ENCODE measurements at places on chromosomes 2 and 18.
A peak's percentile ranks its signal among the peaks of the same experiment; 100 is the strongest.

DNA sequence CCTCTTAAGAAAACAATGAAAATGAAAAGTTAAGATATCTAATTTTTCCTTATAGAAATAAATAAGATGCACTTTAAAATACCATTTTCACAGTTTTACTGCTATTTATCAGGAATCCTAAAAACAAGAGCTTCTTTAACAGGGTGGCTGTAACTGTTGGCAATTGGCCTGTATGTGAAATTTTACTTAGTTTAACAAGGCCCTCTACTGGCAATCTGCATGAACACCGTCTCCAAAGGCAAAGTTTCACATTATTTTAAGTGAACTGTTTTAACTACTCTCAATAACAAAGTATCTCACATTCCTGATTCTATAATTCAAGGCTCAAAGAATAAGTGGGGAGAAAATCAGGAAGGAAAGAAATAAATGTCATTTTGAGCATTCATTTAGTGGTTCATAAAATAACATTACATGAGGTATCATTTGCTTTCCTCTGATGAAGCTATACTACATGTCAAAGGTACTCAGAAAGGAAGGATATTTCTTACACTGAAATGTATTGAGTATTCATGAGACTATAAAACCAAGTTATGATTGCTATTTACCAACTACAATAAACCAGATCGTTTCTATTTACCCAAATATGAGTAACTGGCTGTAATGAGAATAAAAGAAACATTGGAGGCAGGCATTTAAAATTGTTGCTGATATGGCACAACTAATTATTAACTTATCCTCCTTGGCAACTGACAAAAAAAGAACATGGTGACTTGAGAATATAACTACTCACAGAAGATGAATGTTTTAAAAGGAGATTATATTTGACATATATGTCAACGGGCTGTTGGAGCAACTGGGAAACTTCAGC lies 7.0 kb downstream of the NCKAP5 start:
- DNase-seq, result peak; percentile 22

DNA sequence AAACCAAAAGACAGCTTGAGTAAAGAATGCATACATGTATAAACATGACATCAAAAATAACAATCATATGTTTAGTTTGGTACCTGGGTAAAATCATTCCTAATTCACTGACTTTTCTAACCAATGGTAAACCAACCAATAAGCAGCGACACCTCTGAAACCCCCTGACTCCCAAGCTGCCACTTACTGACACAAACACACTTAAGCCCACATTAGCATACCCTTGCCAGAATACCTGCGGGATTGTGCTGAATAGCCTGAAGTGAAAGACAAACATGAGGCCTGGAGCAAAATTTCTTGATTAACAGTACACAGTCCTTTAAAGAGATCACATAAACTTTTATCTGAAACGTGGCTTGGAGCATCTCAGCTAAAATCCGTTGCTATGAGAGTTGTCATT lies 902.9 kb downstream of the TMEM182 start:
- DNase-seq, result no peak

DNA sequence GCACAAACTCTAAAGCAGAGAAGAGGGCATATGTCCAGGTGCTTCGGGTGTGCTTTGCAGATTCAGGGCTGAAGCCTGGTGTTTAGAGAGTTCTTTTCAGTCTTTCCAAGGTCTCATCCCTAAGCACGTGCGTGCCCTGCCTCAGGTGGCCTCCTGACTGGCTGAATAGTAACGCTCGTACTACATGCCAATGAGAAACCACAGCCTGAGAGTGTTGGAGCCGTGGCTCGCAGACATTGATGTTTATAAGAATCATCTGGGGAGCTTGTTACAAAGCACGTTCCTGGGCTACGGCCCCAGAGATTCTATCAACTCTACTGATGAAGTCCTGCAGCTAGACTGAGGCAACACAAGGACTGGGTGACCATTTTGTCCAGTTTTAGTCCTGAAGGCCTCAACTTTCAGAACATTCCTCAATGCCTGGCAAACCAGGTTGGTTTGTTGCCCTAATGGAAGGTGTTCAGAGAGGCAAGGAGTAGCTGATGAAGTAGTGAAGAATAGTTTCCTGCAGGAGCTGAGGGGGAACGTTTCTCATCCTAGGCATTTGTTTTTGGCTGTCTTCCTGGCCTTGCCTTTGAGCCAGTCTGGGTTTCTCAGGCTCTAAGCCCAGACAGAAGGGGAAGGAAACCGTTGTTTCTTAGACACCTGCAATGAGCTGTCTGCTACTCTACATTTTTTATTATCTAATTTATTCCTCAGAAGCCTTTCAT lies 31.5 kb upstream of the HAAO start:
- no peak for DNase-seq

GRCh38 chr18:66873899-66874298 lies 270.0 kb upstream of the CDH19 start:
- DNase-seq, result no peak

GRCh38 chr2:105081006-105081601 lies 43.2 kb downstream of the MRPS9 start:
- no peak for DNase-seq

DNA sequence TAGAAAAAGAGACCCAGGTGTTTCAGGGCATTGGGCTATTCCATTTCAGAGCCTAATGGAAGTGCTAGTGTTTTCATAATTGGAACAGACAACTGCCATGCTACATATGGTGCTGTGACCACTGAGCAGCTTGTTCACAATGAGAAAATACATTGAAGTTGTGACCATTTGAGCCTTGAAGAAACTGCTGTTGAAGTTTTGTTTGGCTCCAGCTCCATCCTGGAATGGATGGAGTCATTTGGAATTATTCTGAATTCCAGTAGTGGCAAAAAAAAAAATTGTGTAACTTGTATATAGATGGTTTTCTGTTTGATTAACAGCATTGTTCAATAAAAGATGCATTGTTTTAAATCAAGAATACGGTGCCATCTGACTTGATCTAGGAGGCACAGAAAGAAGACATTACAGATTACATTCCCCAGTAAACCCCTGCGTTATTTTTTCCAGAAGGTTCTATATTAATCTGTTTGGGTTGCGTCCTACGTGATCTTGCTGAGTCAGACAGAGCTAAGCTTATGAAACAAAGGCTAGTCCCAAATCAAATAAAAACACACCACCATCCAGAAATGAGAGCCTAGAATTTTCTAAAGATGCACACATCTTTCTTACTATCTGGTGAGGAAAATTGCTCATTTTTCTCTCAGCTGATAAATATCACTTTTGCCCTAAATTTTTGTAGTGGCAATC lies 19.2 kb downstream of the FMNL2 start:
- DNase-seq, result no peak

DNA sequence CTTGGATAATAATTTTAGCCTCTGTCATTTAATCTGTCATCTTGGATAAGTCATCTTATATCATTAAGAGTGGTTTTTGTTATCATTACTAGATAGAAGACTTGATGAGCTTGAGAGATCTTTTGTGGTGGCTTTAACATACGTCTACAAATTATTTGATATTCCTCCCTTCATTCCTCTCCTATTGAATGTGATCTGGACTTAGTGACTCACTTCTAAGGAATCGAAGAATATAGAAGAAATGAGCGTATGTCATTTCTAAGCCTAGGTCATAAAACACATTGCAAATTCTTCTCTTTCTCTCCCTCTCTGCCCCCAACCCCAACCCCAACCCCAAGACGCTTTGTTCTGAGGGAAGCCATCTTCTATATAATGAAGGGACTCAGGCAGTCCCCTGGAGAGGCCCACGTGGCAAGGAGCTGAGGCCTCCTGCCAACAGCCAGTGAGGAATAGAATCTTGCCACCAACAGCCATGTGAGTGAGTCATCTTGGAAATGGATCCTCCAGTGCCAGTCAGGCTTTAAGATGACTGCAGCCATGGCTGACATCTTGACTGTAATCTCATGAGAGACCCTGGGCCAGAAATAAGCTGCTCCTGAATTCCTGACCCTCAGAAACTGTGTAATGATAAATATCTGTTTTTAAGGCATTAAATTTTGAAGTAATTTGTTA lies 221.6 kb upstream of the SP5 start:
- no peak for DNase-seq

DNA sequence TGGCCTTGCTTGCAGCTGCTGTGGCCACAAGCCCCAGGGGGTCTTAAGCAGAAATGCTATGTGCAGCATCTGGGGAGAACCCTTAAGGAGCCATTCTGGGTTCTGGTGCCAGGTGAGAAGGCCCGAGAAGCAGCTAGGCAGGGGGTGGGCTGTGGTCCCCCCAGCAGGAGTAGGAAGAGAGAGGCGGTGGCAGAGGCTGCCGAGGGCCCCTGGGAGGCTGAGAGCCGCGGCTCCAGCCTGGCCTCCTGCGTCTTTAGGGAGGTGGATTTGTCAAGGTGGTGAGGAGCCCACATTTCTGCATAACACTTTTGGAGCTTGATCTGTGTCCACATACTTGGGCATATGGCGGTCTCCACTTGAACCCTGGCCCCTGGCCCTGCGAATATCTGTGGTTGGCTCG lies 196.5 kb downstream of the TWIST2 start:
- no peak for DNase-seq

DNA sequence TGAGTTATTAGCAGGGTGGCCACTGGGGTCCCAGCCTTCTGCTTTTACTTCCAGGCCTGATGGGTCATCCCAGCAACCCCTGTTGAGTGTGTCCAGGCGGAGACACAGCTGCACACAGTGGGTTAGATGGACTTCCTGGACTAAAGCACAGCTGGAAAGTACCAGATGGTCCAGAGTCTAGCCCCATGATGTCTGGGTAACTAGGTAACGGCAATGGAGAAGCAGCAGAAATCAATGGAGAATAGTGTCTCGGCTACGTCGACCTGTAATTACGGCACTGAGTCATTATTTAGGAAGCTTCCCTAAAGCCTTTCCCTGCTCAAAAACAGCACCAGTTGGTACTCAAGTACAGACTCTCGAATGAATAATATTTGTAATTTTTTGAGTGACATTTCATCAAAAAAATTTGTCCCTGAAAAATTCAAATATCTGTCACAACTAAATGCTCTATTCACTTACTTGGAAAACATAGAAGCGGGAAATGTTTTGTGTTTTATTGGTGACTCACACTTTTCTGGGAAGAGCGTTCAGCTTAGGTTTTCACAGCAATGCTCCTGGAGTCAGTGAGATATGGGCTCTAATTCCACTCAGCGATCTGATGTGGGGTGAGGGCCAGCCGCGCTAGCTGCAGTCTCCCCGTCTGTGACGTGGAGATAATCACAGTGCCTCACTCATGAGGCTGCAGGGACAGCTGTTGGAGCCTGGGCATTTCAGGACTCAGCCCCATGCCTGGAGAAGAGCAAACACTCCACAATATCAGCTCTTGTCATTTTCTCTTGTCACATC lies 16.2 kb upstream of the ARL4C start:
- DNase-seq, result peak; percentile 24

- no peak for DNase-seq
Observed at GRCh38 chr2:85920810-85921545, 32.2 kb upstream of the ST3GAL5 start.

- no peak for DNase-seq
Observed at GRCh38 chr2:27186613-27187345, 25.1 kb upstream of the ATRAID start.

- no peak for DNase-seq
Observed at GRCh38 chr2:239119346-239120126, 271.7 kb downstream of the TWIST2 start.

DNA sequence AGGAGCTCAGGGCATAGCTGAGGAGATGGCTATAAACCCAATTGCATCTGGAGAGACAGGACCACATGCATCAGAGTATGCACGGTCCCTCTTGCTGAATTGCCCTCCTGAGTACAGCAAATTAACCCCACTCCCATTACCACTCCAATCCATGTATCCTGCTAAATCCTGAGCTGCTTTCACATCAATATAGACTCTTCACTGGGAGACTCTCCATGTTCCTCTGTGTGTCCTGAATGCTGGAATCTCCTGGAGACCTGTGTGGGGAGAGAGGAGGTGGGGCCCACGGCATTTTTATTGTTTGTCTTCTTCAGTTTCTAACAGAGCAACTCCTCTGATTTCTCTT lies 41.6 kb downstream of the THNSL2 start:
- DNase-seq, result no peak

GRCh38 chr2:30231212-30231995 lies at the start of gene LBH:
LBH (plus strand) TSS chr2:30231534; CDS start chr2:30231739, 205 bp downstream.
- DNase-seq, result peak; percentile 39

DNA sequence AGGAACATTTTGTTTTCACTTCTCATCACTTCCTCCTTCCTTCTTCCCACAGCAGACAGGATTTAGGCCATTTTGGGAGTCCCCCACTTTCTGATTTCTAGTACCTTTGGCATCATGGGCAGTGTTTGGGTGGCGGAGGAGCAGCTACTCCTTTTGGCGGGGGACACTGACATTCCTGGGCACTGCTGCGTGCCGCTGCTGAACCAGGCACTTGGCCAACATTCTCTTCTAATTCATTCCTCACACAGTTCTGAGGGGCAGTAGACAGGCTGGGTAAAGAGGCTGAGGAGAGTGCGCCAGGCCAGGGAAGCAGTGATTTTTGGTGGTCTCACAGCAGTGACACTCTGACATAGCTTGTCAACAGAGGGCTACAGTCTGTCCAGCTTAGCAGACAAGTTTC lies 270.2 kb downstream of the LOXHD1 start:
- no peak for DNase-seq

DNA sequence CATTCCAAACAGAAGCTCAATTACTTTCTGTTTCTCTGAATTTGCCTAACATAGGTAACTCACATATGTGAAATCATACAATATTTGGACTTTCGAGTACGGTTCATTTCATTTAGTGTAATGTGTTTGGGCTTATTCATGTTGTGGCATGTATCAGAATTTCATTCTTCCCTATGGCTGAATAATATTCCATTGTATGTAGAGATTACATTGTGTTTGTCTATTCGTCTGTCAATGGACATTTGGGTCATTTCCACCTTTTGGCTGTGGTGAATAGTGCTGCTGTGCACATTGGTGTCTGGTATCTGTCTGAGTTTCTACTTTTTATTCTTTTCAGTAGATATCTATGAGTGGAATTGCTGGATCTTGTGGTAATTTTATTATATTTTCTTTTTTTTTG lies 43.9 kb downstream of the LBH start:
- DNase-seq, result no peak

DNA sequence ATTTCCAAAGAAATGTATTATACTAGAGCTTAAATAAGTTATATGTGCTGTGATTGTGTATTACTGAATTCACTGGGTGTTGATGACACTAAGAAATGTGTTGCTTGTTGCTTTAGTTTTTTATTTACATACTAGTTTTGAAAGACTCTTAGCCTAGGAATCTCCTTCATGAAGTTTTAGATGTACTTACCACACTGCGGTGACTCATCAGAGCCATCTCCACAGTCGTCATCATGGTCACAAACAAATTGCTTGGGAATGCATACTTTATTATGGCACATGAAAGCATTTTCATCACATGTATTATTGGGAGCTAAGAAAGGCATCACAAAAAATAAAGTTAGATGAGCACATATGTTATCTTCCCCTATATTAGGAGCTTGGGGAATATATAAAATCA lies 1624.2 kb downstream of the LRP1B start:
- DNase-seq, result no peak

- no peak for DNase-seq
Observed at GRCh38 chr2:212961255-212961654, 190.2 kb downstream of the IKZF2 start.

GRCh38 chr2:64657411-64657810 lies 3.7 kb upstream of the SERTAD2 start:
- no peak for DNase-seq

- no peak for DNase-seq
Observed at GRCh38 chr18:79493801-79494211, 98.1 kb downstream of the NFATC1 start.

All from NCI-H1092 (cell line).